ENCODE measurements at places on chromosomes 5 and 9.
A peak's percentile ranks its signal among the peaks of the same experiment; 100 is the strongest.

- no peak for DNase-seq
These were observed 29.5 kb upstream of the SMU1 start for GRCh38 chr9:33105959-33106358.

- peak; percentile 37 for DNase-seq
These were observed 36.3 kb downstream of the ERGIC1 start for GRCh38 chr5:172870291-172870714.

DNA sequence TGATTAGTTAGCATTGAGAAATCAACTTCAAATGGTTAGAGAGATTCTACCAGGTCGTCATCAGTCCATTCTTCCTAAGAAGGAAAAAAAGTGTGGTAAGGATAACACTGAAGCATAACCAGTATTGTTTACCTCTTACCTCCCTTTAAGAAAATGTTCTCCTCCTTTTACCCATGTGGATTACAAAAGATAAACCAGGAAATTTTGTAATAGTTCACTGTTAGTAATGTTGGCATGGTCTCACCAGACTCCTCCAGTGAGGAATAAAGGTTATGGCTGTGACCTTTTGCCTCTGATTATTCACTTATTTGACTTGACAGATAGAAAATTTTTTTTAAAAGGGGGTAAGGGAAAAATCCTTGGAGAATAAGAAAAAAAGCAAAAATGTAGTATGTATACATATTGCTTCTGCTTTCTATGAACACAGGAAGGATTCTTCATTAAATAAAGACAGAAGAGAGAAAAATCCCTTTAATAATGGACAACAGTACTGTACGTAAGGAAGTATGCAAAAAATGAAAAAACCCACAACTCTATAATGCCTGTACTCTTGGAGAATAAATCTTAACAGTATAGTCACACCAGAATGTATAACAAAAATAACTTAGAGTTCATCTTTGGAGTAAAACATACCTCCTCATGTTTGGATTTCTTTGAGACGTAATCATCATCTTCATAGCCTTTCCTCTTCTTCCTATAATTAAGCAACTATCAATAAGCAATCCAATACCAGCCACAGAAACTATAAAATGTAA lies 18.1 kb downstream of the CCNH start:
- no peak for DNase-seq

GRCh38 chr9:119283078-119283794 lies 86.0 kb downstream of the BRINP1 start:
- no peak for DNase-seq

- DNase-seq: no peak
These were observed 25.4 kb downstream of the ADAMTS2 start for GRCh38 chr5:179319741-179320281.

Measured in RKO (cell line).